ENCODE measurements at places on chromosomes 2 and 18. TPM values are rescaled to one million over a fixed set of nuclear protein-coding genes. Genes with fewer than 3 reads are reported as not detected.

Gene AGXT
- 0.33 TPM for total RNA-seq

Gene GPR55
- total RNA-seq = 1.5 TPM

Gene INHBB
- total RNA-seq = 0.16 TPM

Gene ARHGAP25
- total RNA-seq = 55.7 TPM

Gene ZAP70
- 186 TPM for total RNA-seq

Gene CCDC74B
- total RNA-seq = 0.43 TPM

Gene ALPG
- total RNA-seq = not detected

Gene MSTN
- total RNA-seq = not detected

Gene B3GNT7
- total RNA-seq = 0.40 TPM

Gene INHA
- not detected for total RNA-seq

Gene C2orf80
- total RNA-seq = not detected

Gene MC4R
- total RNA-seq = not detected

Gene CNGA3
- not detected for total RNA-seq

Gene ROCK2
- 16.8 TPM for total RNA-seq

Gene MAP2
- not detected for total RNA-seq

Gene C2orf68
- total RNA-seq = 18.1 TPM

Gene NPPC
- 1.2 TPM for total RNA-seq

Gene TUBA4B
- not detected for total RNA-seq

Gene ASB1
- total RNA-seq = 41.5 TPM

Gene KCNG2
- total RNA-seq = not detected

Gene SATB2
- total RNA-seq = 0.14 TPM

Gene PARD6G
- total RNA-seq = 0.37 TPM

Gene CD207
- total RNA-seq = not detected

Gene SLC9A4
- total RNA-seq = not detected

Gene SERPINB4
- total RNA-seq = not detected

Gene NT5DC4
- total RNA-seq = not detected

Gene ITGB6
- not detected for total RNA-seq

Gene THUMPD2
- 14.5 TPM for total RNA-seq

Gene PLEKHA3
- total RNA-seq = 26.6 TPM

Gene MCEE
- 8.4 TPM for total RNA-seq

Gene SLC5A7
- not detected for total RNA-seq

Gene STAM2
- total RNA-seq = 23.7 TPM

Gene MGAT4A
- total RNA-seq = 32.4 TPM

Gene C2orf15
- total RNA-seq = 0.37 TPM

Gene TCF23
- total RNA-seq = not detected

Gene MROH2A
- total RNA-seq = not detected

Gene TP53I3
- total RNA-seq = 0.45 TPM

Gene CHRND
- total RNA-seq = not detected

Gene SRSF7
- total RNA-seq = 451 TPM

Gene OTOS
- not detected for total RNA-seq

Gene IRS1
- total RNA-seq = 3.9 TPM

Gene RAMP1
- 0.43 TPM for total RNA-seq

Gene HAUS1
- total RNA-seq = 42.4 TPM

Gene LOXHD1
- total RNA-seq = not detected

Gene PLA2R1
- total RNA-seq = not detected

Gene UGT1A5
- not detected for total RNA-seq

Gene CELF4
- not detected for total RNA-seq

Gene HOXD13
- not detected for total RNA-seq

Gene ARHGEF4
- total RNA-seq = 0.43 TPM

Gene AKAIN1
- not detected for total RNA-seq

Gene PRSS56
- not detected for total RNA-seq

Gene POTEJ
- total RNA-seq = not detected

Gene BIN1
- total RNA-seq = 32.7 TPM

Gene TRIM43
- not detected for total RNA-seq
